ENCODE measurements at places on chromosomes 2 and 18. TPM values are rescaled to one million over a fixed set of nuclear protein-coding genes. Genes with fewer than 3 reads are reported as not detected.

The EHD3 gene
- 13.1 TPM for total RNA-seq

DNA sequence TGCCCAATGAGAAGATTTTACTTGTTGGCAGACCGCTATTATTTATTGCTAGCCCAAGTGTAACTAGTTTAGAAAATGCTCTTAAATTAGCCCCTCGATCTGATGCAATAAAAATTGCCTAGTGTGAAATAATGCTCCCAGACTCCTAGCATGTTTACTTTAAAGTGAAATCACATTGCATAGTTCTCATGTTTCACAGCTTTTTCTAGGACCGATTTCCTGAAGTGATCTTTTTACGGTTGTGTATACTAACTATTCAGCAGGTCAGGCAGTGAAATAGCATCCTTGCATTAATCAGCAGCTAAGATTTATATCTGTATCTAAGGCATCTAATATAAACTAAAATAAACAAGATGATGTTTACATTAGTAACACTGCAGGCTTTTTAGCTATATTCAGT lies 52.4 kb downstream of the PMS1 start:
- no peak for DNase-seq

GRCh38 chr18:62572456-62572855 lies 49.6 kb downstream of the ZCCHC2 start:
- DNase-seq, result no peak

GRCh38 chr2:215572341-215572848 lies 136.5 kb upstream of the FN1 start:
- no peak for DNase-seq

- DNase-seq, result no peak
Measured at GRCh38 chr2:102603904-102604303, 15.4 kb upstream of the SLC9A2 start.

Data from uterus (tissue), 4 donors.